Activated CD4-positive, alpha-beta T cell treated with anti-CD3 and anti-CD28 coated beads, Interleukin-2, amount 50 U/mL, for 4 hours (primary cell): ENCODE measurements at places on chromosomes 7 and 10.

- DNase-seq, result no peak
Measured at GRCh38 chr7:101094376-101094775, 9.1 kb downstream of the TRIM56 start.

DNA sequence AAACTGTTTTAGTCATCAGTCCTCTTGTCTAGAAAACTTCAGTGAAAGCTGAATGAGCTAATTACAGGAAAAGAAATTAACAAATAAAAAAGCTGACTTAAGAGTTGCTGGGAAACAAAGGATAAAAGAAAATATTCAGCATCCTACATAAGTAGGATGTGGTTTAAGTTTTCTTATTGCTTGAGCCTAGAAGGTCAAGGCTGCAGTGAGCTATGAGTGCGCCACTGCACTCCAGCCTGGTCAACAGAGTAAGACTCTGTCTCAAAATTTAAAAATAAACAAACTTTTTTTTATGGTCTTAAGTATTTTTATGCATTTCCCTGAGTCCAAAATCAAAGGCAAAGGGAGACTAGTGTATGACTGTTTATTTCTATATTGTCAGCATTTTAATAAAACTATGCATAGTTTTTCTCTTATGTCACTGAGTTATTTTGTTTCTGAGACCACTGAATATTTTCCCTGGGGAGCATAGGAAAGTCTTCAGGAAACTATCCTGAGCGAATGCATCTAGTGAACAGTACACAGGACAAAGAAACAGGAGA lies 40.0 kb upstream of the LRRN3 start:
- DNase-seq, result no peak

GRCh38 chr7:71752171-71752935 lies 620.4 kb downstream of the GALNT17 start:
- DNase-seq, result no peak

DNA sequence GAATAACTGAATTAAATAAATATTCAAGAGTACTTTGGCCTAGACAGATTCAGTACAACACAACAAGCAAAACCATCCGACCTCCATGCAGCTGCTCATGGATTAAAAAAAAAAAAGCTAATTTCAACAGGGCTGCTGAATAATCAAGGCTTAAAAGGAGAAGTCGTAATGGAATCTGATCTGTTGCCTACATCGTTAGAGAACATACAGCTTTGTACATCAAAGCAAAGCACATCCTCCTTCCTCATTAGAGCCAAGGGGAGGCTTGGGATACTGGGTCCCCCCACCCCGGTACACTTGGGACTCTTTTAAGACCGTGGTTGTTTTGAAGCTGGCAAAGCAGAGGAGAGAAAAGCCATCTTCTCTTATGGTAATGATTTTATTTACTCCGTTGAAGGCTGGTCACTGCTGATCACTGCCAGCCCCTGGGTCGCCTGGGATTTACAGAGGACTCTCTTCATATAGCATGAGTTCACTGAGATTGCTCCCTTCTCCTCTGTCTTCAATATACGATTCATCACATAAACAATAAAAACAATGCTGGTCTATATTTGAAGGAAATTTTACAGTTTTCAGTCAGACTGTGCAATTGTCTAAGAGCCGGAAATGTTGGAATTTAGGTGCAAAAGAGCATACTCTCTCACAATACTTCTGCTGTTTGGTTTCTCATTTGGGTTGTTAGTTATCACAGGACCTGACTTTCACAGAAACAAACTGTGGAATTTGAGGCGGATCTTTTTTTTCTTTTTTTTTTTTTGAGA lies 148.8 kb downstream of the FAM107B start:
- no peak for DNase-seq

DNA sequence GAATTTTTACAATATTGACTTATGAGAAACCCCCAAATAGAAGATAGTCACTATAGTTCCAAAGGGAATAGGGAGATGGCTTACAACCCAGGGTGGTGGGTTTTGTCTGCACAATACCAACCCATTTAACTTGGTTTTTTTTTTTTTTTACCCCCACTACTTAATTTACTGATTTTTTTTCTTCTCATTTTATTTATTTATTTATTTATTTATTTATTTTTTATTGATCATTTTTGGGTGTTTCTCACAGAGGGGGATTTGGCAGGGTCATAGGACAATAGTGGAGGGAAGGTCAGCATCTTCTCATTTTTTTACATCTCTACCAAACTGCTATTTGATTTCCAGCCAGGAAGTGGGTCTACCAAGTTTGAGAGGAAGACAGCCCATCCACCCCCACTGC lies 77.9 kb downstream of the FAM204A start:
- DNase-seq, result no peak

GRCh38 chr10:101065481-101066145 lies 3.8 kb downstream of the KAZALD1 start:
- no peak for DNase-seq

DNA sequence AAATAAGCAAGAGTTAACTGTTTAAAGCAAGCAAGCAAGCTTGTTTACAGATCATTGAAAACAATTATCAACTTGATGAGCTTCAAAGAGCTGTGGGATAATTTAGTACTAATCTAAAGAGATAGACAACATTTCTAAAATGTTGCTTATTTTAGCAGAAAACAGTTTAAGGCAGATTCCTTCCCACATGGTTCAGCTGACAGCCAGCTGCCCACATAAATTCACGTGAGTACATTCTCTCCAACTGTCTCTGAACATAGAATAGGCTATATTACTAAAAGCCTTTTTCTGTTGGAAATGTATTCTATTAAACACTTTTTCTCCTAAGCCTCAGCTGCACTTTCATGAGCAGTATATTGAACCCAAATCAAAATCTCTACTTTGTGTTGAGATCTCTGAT lies 174.1 kb downstream of the LRRN3 start:
- no peak for DNase-seq

- no peak for DNase-seq
Measured at GRCh38 chr10:88113657-88114272, 250.3 kb downstream of the PTEN start.

DNA sequence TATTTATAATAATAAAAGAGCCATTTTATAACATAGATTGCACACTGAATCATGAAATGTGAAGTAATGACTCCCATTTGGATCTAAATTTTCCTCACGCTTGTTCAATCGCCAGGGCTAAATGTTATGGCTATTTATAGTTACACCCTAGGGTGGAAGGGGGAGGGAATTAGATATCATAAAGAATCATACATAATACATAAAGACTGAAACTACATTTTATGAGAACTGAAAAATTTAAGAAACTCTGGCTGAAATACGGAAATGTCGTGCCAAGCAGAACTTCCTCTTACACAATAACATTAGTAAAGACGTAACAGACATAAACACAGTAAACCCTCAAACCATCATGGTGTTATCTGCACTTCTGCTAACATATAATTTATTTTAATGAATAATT lies 327.5 kb upstream of the PHF14 start:
- no peak for DNase-seq

DNA sequence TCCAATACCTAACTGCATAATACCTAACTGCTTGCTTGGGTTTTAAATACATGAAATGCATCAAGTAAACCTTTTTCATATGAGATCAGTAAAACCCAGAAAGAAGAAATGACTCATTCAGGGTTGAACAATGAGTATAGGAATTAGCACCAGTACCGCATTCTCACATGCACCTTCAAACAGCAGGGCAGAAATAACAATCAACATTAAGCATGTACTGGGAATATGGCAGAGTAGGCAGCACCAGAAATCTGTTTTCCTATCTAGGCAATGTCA lies 850.3 kb upstream of the SORCS1 start:
- DNase-seq, result no peak

DNA sequence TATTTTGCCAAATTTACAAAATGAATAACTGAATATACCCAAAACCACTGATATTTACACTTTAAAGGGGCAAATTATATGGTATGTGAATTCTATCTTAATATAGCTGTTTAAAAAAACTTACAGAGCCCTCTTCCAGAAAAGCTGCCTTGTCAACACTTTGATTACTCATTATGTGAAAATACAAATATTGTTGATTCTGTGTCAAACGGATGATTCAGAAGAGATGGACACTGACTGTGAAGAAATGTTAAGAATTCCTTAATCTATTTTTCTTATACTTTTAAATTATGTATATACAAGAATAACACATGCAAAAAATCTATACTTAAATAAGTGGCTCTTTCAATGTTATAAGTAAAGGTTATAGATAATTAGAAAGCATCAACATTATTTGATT lies 41.5 kb downstream of the SMURF1 start:
- DNase-seq, result no peak

- DNase-seq, result no peak
Measured at GRCh38 chr7:107327986-107328569, 141.8 kb upstream of the GPR22 start.

GRCh38 chr7:39375047-39375873 lies 190.9 kb upstream of the YAE1 start:
- no peak for DNase-seq

DNA sequence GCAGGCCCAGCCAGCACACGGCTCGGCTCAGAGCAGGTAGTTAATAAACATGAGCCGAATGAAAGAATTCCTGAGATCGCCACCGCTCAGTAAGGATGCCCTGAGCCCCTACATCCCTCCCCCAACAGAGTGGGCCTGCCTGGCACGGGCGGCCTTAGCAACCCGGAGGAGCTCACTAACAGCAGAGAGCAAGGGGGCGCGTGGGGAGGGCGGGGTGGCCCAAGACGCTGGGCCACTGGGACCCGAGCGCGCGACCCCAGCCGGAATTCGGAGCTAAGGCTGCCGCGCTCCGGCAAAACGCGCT lies 403 bp upstream of the ENO4 start:
- no peak for DNase-seq

DNA sequence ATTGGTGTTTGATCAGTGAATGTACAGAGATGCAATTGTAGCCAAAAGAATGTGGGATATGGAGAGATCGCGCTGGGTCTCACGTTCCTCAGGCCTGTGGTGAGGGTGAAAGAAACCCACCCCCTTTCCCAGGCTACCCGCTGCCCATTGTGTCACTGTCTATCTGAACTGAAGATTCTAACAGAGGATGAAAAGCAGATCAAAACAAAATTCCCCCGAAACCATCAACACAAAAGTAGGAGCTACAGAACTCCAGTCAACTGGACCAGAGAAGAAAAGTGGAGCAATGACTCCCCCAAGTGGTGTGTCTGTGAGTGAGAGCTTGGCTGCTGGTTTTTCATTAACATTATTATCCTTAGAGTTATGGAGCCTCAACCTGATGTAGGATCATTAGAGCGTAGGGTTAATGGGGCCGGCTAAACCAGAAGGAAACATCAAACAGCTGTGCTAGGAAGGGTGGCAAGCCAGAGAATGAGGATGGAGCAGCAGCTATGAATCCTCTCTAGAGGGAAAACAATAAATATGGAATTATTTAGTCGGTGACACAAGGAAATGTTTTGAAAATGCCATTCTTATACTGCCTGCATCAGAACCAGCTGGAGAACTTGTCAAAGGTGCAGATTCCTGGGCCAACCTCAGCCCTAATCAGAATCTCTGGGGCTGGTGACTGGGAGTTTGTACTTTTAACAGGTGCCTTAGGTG lies 38.3 kb downstream of the AKR1B1 start:
- DNase-seq, result no peak

- no peak for DNase-seq
Measured at GRCh38 chr10:76388321-76389023, 957.0 kb downstream of the LRMDA start.

GRCh38 chr10:110407301-110408170 lies 90.2 kb upstream of the DUSP5 start:
- no peak for DNase-seq

GRCh38 chr10:89309156-89310055 lies 7.6 kb downstream of the IFIT2 start:
- no peak for DNase-seq

GRCh38 chr10:113524539-113525490 lies 28.0 kb upstream of the HABP2 start:
- no peak for DNase-seq

- no peak for DNase-seq
Measured at GRCh38 chr10:72306215-72306760, 32.6 kb downstream of the DDIT4 start.

- DNase-seq, result no peak
Measured at GRCh38 chr7:151435971-151436370, 4.0 kb downstream of the CRYGN start.

DNA sequence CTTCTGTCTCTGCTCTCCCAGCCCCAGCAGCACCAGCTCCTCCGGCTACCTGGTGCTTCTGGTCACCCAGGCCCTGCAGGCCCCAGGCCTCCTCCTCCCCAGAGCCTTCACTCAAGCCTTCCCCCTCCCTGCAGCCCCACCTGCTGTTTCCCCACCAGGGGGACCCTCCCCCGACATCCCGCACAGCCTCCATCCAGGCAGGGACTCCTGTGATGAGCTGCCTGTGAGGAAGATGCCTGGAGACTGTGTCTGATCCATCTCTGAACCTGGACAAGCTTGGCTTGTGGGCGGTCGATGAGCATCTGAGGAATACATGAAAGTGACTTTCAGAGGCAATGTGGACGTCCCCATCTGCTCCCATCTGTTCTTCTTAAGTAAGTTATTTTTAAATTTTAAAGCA lies 45.0 kb downstream of the RAMP3 start:
- DNase-seq, result no peak

GRCh38 chr10:93059975-93060886 lies at the start of gene CYP26C1:
Gene CYP26C1, plus strand, starts transcription at chr10:93060798. Its CDS starts 466 bp downstream, at chr10:93061264.
- DNase-seq, result no peak

GRCh38 chr10:109937460-109938065 lies 14.3 kb upstream of the XPNPEP1 start:
- DNase-seq, result no peak

DNA sequence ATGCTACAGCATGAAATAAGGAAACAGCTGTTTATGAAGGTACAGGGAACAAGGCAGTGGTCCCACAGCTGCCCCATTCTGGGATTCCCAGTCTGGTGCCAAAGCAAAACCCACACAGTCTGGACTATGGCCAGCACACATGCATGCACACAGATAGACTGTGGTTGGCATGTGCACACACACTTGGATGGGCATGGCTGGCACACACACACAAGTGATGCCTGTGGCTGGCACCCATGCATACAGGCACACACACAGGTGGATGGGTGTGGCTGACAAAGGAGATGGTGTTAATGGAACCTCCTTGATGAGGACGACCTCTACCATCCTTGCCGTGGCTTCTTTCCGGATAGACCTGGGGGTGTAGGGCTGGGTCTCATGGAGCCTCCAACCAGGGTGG lies 114.0 kb upstream of the LYZL2 start:
- DNase-seq, result no peak
